Activated CD8-positive, alpha-beta memory T cell treated with anti-CD3 and anti-CD28 coated beads for 1 hour (primary cell): ENCODE measurements at places on chromosomes 13 and 19.

DNA sequence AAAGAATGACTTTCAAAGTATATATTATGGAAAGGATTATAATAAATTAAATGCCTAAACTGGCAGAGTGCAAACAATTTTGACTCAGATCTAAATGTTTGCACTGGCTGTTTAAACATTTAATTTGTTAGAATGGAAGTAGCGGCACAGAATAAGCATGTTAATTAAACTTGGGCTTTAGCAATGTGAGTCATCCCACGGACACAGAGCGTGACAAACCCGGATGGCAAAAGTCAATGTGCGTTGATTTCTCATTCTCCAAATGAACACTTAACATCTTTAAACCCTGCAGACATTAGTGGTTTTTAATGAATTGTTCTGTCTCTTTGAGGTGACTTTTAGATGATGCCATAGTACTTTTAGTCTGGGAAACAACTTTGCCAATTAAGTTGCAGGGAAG lies 38.4 kb downstream of the PCDH8 start:
- DNase-seq: no peak

DNA sequence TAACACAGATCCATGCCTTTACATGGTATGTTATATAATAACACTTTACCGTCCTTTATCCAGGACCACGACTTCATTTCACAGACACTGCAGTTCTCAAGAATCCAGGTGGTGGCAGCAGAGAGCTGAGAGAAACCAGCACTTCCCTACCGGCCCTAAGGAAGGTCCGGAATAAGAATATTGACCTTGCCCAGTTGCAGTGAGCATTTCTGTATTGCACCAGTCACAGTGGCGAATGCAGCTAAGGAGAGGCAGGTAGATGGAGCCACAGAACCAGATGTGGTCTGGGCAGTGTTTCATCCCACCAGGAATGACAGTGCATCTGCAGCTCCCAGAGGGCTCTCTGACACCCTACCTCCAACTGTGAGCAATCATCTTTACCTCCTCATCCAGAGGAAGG lies 44.6 kb downstream of the ZNF787 start:
- DNase-seq: no peak

- DNase-seq: no peak
Observed at GRCh38 chr13:106186366-106187030, 349.0 kb downstream of the EFNB2 start.

DNA sequence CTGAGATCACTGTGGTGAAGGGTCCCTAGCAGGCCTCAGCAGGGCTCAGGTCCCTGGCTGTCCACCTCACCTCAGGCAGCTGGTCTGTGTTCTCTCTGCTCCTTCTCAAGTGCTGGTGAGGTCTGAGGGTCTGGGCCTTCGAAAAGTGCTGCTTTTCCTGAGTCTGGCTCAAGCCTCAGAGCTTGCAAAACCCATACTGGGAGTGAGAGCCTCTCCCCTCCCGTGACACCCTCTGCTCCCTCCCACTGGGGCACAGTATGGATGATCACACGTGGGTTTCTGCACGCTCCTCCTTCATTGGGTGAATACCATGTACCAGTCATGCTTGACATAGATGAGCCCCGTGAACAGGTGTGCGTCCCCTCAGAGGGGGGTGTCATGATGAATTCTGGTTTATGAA lies 73.3 kb upstream of the WASF3 start:
- DNase-seq: no peak

DNA sequence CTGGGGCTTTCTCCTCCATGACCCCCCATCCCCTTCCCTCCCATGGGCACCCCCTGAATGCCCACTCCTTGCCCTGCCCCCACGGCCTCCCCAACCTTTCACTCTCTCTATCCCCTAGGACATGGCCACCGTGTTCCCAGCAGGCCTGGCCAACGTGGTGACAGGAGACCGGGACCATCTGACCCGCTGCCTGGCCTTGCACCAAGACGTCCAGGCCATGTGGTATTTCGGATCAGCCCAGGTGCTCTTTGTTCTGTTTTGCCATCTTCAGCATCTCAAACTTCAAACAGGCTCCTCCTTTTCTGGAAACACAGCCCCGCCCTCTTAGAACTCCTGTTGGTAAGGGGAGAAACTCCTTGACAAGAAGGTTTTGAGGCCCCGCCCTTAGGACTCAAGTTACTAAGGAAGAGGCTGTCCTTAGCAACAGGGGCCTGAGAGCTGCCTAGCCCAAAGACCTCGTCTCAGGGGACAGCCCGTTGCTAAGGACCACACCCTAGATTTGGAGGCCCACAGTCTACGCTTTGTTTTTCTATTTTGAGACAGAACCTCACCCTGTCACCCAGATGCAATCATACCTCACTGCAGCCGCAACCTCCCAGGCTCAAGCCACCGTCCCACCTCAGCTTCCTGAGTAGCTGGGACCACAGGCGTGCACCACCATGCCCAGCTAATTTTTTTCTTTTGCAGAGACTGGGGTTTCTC lies 5.1 kb upstream of the FLT3LG start:
- DNase-seq: peak; percentile 89

DNA sequence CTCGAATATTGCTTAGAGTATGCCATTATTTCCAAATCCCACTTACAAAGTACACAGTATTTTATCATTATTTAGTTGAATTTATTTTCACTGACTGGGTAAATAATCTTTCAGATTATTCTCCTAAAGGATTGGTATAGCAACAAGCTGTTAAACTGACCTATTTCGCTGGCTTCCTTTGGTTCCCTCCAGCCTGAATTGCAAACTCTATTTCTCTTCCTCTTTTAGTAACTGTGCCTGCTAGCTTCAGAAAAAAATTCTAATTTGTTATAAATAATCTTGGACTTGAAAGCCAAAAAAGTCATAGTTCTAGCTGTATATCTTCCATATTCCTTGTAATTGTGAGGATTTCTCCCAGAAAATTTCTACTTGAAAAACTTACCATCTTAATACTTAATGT lies 15.0 kb upstream of the CCNA1 start:
- no peak for DNase-seq

DNA sequence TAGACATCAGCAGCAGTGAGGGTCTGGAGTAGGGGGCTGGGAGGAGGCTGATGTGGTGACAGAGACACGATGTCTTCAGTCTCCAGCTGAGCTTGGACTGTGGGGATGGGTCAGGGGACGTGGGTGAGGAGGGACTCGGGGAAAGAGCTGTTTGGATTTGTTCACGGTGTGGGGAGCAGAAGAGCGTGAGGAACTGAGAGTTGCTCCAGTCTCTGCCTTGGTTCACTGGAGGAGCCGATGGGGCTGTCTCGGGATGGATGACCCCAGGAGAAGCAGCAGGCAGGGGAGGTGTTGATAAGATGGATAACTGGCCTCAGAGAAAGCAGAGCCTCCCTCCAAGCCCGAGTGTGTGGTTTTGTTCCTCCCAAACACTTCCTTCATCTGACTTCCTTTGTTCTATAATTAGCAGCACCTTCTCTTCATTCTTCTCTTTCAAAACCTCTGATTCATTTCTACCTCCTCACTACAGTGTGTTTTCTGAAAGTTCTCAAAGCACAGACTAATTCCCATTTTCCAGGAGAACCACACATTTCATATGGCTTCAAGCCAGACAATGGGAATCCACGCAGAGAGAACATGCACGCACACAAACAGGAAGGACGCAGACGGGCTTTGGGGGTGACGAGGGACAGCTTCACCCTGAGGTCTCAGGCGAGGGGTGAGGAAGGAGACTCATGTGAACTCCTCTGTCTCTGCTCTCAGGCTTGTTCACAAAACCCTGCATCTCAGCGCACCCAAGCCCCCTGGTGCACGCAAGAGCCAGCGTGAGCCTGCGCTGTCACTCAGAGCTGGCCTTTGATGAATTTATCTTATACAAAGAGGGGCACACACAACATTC lies 18.6 kb downstream of the LAIR2 start:
- no peak for DNase-seq

DNA sequence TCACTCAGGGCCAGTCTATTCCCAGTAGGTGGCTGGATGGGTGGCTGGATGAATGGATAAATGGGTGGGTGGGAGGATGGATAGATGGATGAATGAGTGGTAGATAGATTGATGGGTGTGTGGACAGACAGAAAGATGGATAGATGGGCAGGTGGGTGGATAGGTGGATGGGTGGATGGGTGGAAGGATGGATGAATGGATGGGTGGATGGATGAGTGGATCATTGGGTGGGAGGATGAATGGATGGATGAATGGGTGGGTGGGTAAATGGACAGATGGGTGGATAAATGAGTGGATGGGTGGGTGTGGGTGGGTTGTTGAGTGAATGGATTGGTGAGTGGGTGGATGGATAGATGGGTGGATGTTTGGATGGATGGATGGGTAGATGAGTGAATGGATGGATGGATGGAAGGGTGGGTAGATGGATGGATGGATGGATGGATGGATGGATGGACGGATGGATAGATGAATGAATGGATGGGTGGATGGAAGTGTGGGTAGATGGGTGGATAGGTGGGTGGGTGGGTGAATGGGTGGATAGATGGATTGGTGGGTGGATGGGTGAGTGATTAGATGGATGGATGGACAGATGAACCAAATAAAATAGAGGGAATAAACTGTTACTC lies 27.1 kb upstream of the CCNE1 start:
- DNase-seq: no peak

DNA sequence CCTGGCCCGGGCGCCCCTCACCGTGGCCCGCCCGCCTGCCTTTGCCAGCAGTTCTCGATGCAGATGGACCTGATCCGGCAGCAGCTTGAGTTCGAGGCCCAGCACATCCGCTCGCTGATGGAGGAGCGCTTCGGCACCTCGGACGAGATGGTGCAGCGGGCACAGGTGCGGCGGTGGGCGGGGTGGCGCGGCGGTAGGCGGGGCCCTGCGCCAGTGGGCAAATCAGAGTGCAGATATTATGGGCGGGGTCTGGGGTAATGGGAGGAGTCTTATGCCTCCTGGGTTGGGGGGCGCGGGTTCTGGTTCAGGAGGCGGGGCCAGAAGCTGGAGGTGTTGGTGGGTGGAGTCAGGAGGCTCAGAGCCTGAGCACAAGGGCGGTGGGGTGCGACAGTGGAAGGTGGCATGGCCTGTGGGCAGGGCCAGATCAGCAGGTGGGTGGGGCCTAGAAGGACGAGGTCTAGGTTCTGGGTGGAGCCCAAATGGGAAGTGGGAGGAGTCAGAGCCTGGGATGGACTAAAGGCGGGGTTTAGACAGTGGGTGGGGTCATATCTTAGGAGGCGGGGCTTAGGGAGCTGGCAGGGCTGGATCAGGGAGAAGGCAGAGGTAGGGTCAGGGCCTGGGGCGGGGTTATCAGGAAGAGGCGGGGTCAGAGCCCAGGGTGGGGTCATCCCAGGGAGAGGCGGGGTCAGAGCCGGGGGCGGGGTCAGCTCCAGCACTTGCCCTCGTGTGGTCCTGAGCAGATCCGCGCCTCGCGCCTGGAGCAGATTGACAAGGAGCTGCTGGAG lies 5.6 kb downstream of the APC2 start:
- DNase-seq: no peak

- DNase-seq: no peak
Observed at GRCh38 chr19:18895824-18896341, at the start of gene CERS1. TSS of gene CERS1 (minus strand) at chr19:18896158. CDS start at chr19:18896072, 86 bp downstream.

DNA sequence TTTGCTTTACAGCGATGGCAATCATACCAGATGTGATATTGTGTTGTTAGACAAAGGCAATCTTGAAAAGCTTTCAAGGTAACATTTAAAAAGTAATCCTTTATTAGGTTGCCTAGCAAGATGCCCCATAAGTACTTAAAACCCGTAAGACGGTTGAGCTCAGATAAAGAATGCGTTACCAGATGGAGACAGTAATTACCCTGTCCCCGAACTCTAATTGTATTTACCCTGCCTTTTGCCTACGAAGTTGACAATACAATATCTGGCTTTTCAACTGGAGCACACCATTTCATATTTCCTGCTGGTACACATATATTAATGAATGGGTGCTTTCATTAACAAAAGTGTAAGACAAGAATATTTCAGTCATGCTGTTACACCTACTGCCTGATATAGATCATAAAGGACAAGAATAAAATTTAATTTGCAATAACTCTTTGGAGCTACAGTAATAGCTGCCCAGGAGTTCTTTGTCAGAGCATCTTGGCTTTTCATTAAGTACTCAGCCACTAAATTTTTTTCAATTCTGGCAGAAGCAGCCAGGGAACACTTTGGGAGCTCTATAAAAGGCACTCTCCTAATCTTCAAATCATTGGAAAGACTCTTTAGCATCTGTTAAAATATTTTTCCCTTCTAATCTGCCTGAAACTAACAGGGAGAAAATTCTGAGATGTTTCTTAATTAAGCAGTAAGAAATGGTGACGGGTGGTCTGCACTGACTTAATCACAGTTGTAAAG lies 63.8 kb downstream of the DCT start:
- DNase-seq: no peak
